Effector memory CD4-positive, alpha-beta T cell (primary cell): ENCODE measurements at places on chromosomes 6 and 20.

- no peak overlapping the region for H3K27ac ChIP-seq
- H3K4me3 ChIP-seq, result no peak overlapping the region
- no peaks in the 10 kb centered on the region for H3K4me1 ChIP-seq
- no peak for DNase-seq
- no peaks in the 10 kb centered on the region for H3K27me3 ChIP-seq
- no peaks in the 10 kb centered on the region for H3K36me3 ChIP-seq
Measured at GRCh38 chr20:16904751-16905150, 156.6 kb downstream of the OTOR start.

GRCh38 chr6:2441601-2442475 is 196.4 kb upstream of the GMDS start:
- H3K36me3 ChIP-seq, result no peaks in the 10 kb centered on the region
- H3K4me3 ChIP-seq, result no peak overlapping the region
- no peak overlapping the region for H3K27ac ChIP-seq
- DNase-seq, result no peak
- H3K4me1 ChIP-seq, result no peaks in the 10 kb centered on the region

DNA sequence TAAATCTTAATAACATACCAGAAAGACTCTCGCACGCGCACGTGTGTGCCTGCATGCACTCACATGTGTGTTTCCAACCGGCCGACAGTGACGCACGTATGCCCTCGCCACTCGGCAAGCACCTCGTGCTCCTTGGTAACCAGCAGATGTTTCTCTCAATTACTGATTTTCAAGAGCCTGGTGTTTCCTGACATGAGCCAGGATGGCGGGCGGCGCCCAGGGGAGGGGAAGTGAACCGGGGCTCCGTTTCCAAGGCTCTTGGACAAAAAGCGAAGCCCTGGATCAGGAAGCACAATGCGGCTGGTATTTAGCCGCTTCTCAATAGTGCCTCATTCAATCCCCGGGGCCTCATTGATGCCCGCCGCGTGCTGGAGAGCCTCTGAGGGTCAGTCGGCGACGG is 37.7 kb downstream of the PMEPA1 start:
- no peaks in the 10 kb centered on the region for H3K36me3 ChIP-seq
- H3K4me1 ChIP-seq, result no peaks in the 10 kb centered on the region
- no peak overlapping the region for H3K27ac ChIP-seq
- no peak overlapping the region for H3K4me3 ChIP-seq

GRCh38 chr6:12343440-12344162 is 53.4 kb downstream of the EDN1 start:
- no peak overlapping the region for H3K4me3 ChIP-seq
- H3K36me3 ChIP-seq, result no peaks in the 10 kb centered on the region
- no peak for DNase-seq
- no peaks in the 10 kb centered on the region for H3K27me3 ChIP-seq
- no peak overlapping the region for H3K27ac ChIP-seq

DNA sequence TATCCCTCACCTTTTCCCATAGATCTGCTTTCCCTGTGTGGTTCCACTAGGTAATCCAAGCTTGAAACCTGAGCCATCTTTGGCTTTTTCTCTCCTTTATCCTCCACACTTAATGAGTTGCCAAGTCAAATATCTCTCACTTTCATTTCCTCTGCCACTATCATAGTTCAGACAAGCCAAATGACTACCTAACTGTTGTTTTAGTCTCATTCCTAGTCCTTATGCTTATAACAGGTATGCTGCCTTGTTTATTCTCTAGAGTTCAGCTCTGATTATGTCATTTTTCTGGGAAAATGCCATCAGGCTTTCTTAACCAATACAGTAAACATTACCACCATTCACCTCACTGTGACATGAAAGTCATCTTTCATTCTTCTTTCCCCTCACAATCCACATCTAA is 6.5 kb downstream of the EFHC1 start:
- no peak overlapping the region for H3K27ac ChIP-seq
- H3K27me3 ChIP-seq, result no peaks in the 10 kb centered on the region
- no peak for DNase-seq
- H3K4me3 ChIP-seq, result no peak overlapping the region

DNA sequence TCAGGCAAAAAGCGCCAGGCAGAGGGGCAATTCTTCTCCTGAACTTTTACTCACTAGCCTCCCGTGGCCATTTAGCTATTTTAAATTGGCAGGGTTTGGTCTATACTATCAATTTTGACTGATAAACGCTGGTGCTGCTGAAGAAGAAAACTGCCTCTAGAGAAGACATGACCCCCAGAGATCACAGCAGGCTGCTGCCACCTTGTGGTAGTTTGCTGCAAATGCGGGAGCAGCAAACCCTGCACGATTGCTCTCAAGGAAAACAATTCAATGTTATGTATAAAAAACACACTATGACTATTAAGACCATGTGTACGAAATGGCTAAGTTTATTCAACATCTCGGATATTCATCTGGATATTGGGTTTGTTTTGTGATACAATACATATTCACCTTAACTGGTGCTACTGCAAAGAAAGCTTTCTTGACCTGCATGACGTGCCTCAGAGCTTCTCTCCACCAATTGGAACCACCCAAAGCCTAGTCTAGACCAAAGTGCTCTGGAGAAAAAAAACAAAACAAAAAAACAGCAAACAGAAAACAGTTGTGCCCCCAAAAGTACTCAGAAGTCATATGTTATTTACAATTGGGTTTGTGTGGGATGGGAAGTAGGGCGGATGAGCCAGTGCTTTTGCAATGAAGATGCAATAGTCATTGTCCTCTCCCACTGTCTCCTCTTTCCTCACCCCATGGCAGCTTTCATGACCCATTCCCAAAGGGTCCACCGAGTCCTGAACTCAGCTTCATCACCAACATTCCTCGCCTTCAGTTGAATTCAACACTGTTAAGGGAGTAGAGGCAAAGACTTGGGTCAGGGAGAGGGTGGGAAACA is 19.6 kb upstream of the IL17F start:
- no peak overlapping the region for H3K27ac ChIP-seq
- no peaks in the 10 kb centered on the region for H3K4me1 ChIP-seq
- DNase-seq, result peak; percentile 48

DNA sequence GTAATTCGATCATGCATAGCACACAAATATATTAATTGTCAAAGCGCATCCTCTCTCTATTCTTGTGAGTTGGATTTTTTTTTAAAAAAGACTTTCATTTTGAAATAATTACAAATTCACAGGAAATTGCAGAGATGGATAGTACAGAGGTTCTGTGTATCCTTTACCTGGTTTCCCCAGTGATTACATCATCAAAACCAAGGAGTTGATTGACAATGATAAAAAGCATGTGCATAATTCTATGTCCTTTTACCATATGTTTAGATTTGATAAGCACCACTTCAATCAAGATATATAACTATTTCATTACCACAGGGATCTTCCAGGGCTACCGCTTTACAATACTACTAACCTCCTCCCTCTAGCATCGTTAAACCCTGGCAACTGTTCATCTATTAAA is 40.2 kb downstream of the CCN2 start:
- no peaks in the 10 kb centered on the region for H3K27me3 ChIP-seq
- H3K36me3 ChIP-seq, result no peaks in the 10 kb centered on the region
- no peak overlapping the region for H3K27ac ChIP-seq

- H3K4me1 ChIP-seq, result no peaks in the 10 kb centered on the region
- no peak overlapping the region for H3K27ac ChIP-seq
- H3K36me3 ChIP-seq, result no peaks in the 10 kb centered on the region
- H3K4me3 ChIP-seq, result no peak overlapping the region
- DNase-seq, result no peak
- no peaks in the 10 kb centered on the region for H3K27me3 ChIP-seq
Measured at GRCh38 chr6:111958534-111958933, 85.3 kb upstream of the FYN start.

- peak; percentile 14 for DNase-seq
- no peaks in the 10 kb centered on the region for H3K27me3 ChIP-seq
- H3K27ac ChIP-seq, result no peak overlapping the region
- H3K4me1 ChIP-seq, result peaks cover 22% of the 10 kb centered on the region
- H3K4me3 ChIP-seq, result peak overlapping the region; percentile 11
Measured at GRCh38 chr20:44019638-44020335, 105.1 kb downstream of the TOX2 start.

DNA sequence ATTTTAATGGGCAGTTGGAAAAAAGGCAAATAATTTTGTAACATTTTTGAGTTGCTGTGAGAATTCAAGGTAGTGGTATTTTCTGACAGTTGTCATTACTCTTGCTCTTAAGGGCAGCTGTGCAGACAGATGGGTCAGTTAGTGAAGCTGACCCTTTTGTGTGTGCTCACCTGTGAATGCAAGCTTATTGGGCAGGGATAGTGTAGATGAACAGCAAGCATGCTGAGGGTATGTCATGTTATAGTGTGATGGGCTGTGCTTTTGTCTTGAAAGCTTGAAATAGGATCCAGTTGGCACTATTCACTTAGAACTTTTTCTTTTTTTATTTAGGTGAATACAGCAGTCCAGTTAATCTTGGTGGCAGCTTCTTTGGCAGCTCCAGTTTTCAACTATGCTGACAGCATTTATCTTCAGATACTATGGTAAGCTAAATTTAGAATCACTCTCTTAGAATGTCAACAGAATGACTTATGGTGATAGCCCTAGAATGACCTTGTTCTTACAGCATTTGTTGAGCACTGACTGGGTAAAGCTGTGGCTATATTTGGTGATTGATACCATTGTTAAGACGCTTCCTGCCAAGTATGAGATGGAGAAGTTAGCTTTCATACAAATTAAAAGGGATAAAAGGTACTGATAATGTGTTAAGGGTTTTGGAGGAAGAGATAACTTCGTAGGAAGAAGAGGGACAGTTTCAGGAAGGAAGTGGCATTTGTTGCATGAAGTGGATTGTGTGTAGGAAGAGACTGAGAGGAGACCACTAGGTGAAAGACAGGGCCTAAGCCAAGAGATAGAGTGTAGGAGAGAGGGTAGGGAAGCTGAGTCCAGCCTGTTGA is 19.5 kb downstream of the LRRN4 start:
- DNase-seq, result no peak
- H3K27ac ChIP-seq, result no peak overlapping the region
- H3K4me1 ChIP-seq, result no peaks in the 10 kb centered on the region
- no peaks in the 10 kb centered on the region for H3K27me3 ChIP-seq
- H3K36me3 ChIP-seq, result peaks cover 34% of the 10 kb centered on the region

DNA sequence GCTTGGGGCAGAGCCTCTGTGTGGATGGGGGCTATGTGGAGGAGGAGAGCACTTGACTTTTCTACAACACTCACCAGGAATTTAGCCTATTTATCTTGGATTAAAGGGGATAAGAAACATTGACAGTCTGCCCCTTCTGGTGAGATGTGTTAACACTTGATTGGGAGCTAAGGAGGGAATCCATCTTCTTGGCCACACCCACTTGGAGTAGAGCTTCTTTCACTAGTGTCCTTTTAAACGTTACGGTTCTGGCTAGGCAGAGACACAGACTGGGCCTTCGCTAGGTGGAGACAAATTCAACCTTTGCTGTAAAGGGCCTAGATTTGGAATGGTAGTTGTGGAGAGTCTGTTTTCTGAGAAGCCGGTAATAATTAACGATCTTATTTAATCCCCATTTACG is 15.5 kb upstream of the TPBG start:
- H3K27ac ChIP-seq, result no peak overlapping the region
- H3K4me1 ChIP-seq, result no peaks in the 10 kb centered on the region
- DNase-seq, result no peak
- H3K27me3 ChIP-seq, result no peaks in the 10 kb centered on the region
- H3K4me3 ChIP-seq, result no peak overlapping the region

GRCh38 chr6:78580923-78581322 is 286.4 kb upstream of the IRAK1BP1 start:
- H3K4me1 ChIP-seq, result no peaks in the 10 kb centered on the region
- no peaks in the 10 kb centered on the region for H3K36me3 ChIP-seq
- DNase-seq, result no peak
- no peak overlapping the region for H3K27ac ChIP-seq
- no peaks in the 10 kb centered on the region for H3K27me3 ChIP-seq

GRCh38 chr6:158371261-158371660 is 59.0 kb downstream of the TULP4 start:
- DNase-seq, result no peak
- H3K27me3 ChIP-seq, result no peaks in the 10 kb centered on the region
- H3K4me3 ChIP-seq, result no peak overlapping the region
- H3K27ac ChIP-seq, result no peak overlapping the region

DNA sequence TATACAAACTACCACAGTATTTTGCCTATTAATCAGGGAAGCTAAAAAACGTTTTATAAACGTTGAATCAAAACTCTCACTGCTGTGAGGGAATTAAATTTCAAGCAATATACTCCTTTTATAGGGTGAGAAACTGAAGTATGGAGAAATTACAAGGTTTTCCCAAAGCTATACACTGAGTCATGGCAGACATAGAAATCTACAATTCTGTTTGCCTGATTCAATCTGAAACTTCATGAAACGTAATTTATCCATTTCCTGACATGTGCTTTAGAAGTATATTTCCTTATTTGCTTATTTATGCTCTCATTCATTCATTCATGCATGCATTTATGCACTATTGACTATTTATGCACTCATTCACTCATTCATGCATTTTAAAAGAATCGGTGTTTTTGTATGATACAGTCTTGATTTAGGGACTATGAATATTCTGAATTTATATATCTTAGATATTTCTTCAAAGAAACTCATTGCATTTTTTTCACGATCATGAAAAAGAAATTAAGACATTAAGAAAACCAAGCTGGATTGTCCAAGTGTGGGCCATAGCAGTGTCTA is 16.5 kb downstream of the EYA4 start:
- H3K4me1 ChIP-seq, result no peaks in the 10 kb centered on the region
- no peak for DNase-seq
- no peak overlapping the region for H3K4me3 ChIP-seq
- no peaks in the 10 kb centered on the region for H3K36me3 ChIP-seq
- no peak overlapping the region for H3K27ac ChIP-seq

GRCh38 chr6:81252231-81252630 is 500.2 kb downstream of the TENT5A start:
- H3K27ac ChIP-seq, result no peak overlapping the region
- no peak for DNase-seq

- peaks cover 79% of the 10 kb centered on the region for H3K36me3 ChIP-seq
- DNase-seq, result no peak
- no peak overlapping the region for H3K4me3 ChIP-seq
- H3K27ac ChIP-seq, result no peak overlapping the region
Measured at GRCh38 chr20:63205896-63206295, 10.0 kb downstream of the YTHDF1 start.
